Stimulated activated CD4-positive, alpha-beta T cell treated with anti-CD3 and anti-CD28 coated beads, TNF-alpha, amount 100 ng/mL, for 1 hour (primary cell): ENCODE measurements at places on chromosomes 16 and 17.

GRCh38 chr17:76947771-76948170 is 79.6 kb downstream of the MGAT5B start:
- no peak for DNase-seq

- no peak for DNase-seq
These were observed 488 bp downstream of the TFAP4 start for GRCh38 chr16:4272114-4272956.

- DNase-seq: no peak
These were observed 84.5 kb downstream of the ABR start for GRCh38 chr17:1095090-1095852.

GRCh38 chr16:72099377-72099818 is 5.8 kb downstream of the DHX38 start:
- DNase-seq: no peak

GRCh38 chr17:18065546-18065945 is 22.2 kb upstream of the DRG2 start:
- DNase-seq: no peak
